ENCODE measurements at places on chromosomes 5 and 9.

DNA sequence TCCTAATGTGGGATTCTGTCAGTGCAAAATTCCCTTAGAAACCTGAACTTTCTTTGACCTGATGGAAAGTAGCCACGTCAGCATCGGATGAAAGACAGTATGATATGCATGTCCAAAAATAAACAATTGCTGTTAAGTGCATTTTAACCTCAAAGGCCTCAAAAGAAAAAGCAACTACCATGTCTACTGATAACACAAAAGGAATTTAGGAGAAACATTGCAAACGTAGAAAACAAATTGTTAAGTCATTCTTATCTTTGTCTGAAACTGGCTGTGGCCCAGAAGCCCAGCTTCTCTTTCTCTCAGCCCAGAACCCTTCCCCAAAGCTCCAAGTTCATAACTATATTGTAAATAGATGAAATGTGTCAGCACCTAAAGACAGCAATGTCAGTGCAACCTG lies 11.1 kb upstream of the LHFPL2 start:
- DNase-seq: no peak

- no peak for DNase-seq
These were observed 103.3 kb upstream of the EDIL3 start for GRCh38 chr5:84487963-84488362.

GRCh38 chr5:142472306-142472951 lies 147.6 kb upstream of the SPRY4 start:
- DNase-seq: no peak

- DNase-seq: no peak
These were observed 11.8 kb downstream of the NDFIP1 start for GRCh38 chr5:142120247-142120935.

- DNase-seq: no peak
These were observed 358.9 kb downstream of the ARRDC3 start for GRCh38 chr5:91024206-91024605.

- no peak for DNase-seq
These were observed 69.7 kb downstream of the GRAMD2B start for GRCh38 chr5:126492939-126493338.

GRCh38 chr5:33734537-33734936 lies 157.3 kb downstream of the ADAMTS12 start:
- DNase-seq: no peak

GRCh38 chr9:119639287-119639955 lies 270.2 kb upstream of the BRINP1 start:
- no peak for DNase-seq

DNA sequence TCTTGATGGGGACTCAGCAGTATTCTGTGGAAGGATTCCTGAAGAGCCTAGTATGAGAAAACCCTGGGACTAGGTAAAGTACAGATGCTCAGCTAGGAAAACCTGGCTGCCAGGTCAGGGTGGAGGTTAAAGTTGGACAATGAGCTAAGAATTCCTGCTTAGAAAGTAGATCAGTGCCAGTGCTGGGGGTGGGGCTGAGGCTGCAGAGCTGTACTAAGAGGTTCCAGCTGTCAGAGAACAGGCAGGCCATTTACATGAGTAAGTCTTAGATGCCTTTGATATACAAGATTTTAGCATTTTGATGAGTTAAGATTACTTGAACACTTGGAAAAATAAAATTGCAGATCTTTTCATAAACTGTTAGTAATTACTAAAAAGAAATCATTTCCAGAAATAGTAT lies 332.3 kb upstream of the NUDT12 start:
- no peak for DNase-seq

DNA sequence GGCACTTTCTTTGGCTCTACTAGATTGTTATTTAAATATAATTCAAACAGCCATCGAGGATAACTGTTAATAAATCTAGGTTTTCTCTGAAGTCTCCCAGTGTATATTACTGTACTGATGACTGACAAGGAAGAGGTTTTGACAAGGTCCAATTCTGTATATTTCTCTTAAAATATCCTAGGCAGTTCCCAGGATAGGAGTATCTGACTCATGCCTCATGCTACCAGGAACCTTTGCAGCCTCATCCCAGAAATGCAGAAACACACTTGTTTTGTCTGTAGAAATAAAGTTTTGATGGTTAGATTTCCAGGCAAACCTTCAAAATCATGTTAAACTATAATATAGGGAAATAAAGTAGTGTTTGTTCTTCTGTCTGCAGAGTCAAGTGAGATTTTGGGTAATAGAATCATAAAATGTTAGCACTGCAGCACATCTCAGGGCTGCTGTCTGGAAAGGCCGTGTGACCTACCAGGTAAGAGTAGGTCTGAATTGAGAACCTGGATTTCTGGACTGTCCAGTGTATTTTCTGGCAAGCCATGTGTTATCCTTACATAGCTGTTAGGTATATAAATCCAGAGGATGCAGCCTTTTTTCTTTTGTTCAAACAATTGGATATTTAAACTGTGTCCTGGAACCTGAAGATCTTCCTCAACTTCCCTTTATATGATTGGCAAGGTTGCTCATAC lies 8.3 kb downstream of the UBE2D2 start:
- DNase-seq: no peak

DNA sequence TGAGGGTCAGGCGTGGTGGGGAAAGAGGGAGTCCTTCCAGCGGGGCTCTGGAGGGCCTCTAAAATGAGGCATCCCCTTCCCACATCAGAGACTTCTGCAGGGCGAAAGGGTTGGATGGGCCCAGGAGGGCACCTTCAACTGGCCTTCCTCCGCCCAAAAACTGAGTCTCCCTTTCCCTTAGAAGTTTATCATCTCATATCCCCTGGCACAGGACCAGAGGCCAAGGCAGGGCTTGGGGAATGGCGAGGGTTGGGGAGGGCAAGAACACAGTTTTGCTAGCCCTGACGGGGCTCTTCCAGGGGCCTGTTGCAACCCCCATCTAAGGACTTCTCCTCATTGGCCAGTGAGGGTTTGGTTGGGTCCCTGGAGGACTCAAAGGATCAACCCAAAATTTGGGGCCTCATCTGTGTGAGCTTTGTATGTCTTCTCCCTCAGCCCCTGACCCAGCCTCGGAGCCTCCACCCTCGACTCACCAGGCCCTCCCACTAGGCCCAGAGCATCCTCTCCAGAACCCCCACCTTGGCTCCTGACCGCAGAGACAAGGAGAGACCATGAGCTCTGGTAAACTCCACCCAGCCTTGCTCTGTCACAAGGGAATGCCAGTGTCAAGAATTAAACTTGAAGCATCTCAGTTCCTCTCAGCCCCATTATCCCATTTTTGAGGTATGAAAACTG lies 24.1 kb downstream of the AQP7 start:
- no peak for DNase-seq

GRCh38 chr5:37757980-37758582 lies 81.8 kb downstream of the GDNF start:
- DNase-seq: no peak

DNA sequence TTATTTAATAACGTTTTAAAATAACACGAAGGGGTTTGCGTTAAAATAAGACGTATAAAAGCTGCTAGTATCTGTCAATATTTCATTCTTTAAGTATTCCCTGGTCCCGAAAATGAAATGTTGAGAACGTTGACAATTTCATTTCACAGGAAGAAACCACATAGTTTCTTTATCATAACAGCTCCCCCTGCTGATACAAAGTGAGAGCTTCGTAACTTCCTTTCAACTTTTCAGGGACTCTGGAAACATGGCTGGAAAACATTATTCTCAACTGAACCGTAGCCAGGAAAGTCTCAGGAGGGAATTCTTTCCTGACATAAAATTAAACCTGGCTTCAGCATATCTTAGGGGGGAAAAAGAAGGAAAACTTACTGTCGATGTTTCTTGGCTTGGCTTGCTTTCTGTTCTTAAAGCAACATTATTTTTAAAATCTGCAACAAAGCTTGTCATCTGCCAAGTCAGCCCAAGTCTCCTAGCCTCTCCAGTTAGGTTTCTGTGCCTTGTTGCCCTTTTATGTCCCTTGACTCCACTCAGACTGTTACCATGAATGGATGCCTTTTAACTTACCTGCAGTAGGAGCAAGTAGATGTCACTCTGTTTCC lies 122.9 kb upstream of the DAB2 start:
- DNase-seq: peak; percentile 49

DNA sequence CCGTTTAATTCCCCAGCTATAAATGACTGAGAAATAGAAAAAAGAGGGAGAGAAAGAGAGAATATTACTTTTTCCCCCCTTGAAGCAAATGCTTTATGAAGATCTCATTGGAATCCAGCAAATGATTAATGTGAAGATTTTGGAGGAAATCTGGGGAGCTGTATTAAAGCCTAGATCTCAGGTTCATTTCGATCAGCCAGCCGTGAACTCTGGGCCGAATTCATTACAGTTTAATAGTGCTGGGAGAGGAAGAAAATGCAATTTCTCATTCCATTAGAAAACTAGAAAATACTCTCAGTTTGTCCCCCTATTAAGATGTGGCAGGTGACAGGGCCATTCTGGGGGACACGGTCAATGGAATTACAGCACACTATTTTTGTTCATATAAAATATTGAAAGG lies 4.8 kb downstream of the OTP start:
- no peak for DNase-seq

GRCh38 chr5:96336351-96336985 lies 96.6 kb downstream of the PCSK1 start:
- DNase-seq: peak; percentile 89

GRCh38 chr5:77643654-77644370 lies 5.3 kb upstream of the OTP start:
- no peak for DNase-seq

Data from smooth muscle cell of the brain vasculature (primary cell).